ENCODE measurements at places on chromosomes 5 and 9. TPM values are rescaled to one million over a fixed set of nuclear protein-coding genes. Genes with fewer than 3 reads are reported as not detected.

PLAC8L1 gene
- total RNA-seq: not detected

DNA sequence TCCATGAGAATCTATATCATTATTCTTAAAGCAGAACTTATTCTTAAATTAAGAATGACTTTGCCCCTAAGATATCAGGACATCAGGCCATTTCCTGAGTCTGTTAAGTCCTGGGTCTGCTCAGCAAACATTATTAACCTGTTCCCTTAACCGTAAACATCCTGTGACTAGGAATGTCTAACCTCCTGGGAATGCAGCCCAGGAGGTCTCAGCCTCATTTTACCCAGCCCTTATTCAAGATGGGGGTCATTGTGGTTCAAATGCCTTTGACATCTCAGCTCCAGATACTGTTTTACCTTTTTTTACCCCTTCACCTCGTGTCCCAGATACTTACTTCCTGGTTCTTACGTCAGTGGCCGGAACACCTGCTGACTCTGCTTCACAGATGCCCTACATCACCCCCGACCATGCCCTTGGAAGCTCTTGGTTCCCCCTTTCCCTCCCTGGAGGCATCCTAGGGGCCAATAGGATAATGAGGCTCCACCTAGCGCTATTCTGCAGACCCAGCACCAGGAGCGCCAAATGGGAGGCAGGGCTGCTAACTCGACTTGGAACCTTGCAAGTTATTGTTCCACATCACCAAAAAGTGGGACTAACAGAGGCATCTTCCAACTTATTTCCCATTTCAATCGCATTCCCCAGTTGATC, 182.5 kb downstream of the MED10 start:
- DNase-seq: no peak
- no peaks in the 10 kb centered on the region for H3K27me3 ChIP-seq
- H3K27ac ChIP-seq: no peak overlapping the region
- no peaks in the 10 kb centered on the region for H3K4me1 ChIP-seq
- H3K36me3 ChIP-seq: no peaks in the 10 kb centered on the region

PCDHB11 gene
- 2.2 TPM for total RNA-seq

DNA sequence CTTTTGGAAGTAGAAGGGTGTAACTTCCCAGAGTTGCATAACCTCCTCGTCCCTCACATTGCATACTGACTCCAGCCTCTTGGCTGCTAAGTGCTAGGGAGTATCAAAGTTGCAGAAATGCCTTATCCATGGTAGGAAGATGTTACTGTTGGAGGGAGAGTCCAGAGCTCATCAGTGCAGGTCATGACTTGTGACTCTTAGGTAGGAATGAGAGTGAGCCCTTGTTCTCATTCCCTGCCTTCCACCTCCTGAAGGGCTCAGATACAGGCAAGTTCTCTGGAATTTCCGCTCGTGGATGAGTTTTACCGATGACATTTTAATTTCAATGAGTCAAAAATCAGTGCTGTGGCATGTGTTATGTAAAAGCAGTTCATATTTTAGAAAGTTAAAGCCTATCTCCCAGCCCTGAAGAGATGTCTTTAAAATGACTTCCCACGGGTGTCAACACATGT, 17.0 kb downstream of the IRX1 start:
- DNase-seq: no peak
- H3K36me3 ChIP-seq: no peaks in the 10 kb centered on the region
- no peak overlapping the region for H3K4me3 ChIP-seq
- no peaks in the 10 kb centered on the region for H3K4me1 ChIP-seq
- no peaks in the 10 kb centered on the region for H3K27me3 ChIP-seq
- H3K27ac ChIP-seq: no peak overlapping the region

- H3K36me3 ChIP-seq: no peaks in the 10 kb centered on the region
- no peaks in the 10 kb centered on the region for H3K4me1 ChIP-seq
- no peak overlapping the region for H3K27ac ChIP-seq
- no peak for DNase-seq
These were observed 16.4 kb upstream of the SPINK6 start for GRCh38 chr5:148186248-148187003.

RXFP3 gene
- total RNA-seq: not detected

DNA sequence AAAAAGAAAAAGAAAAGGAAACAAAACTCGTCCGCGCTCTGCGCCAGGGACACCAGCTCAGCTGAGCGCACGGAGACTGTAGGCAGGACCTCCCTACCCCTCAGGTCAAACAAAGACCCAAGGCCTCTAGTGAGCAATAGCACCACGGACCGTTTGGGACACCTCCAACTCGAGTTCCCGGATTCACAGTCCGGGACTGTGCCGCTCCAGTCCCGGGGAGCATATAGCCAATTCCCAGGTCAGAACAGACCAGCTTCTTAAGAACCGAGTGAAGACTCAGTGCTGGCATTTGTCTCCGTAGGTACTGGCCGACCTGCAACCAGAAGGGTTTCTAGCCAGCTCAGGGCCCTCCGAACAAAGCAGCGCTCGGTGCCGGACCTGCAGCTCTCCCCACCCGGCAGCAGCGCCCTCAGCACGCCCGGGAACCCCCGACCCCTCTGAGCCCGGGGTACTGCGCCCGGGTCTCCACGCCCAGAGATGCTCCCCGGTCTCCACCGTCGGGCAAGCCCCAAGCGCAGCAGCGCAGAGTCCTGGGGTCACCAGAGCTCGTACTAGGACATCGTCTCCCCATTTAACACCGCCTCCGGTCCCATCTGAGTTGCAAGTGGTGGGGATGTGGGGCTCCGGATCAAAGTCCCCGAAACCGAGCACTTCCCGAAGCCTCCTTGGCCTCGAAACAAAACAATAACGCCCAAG, 591 bp downstream of the ABCA1 start:
- H3K36me3 ChIP-seq: no peaks in the 10 kb centered on the region
- H3K27me3 ChIP-seq: no peaks in the 10 kb centered on the region
- peak overlapping the region; percentile 75 for H3K4me3 ChIP-seq
- DNase-seq: peak; percentile 57
- H3K27ac ChIP-seq: peak overlapping the region; percentile 77

LURAP1L gene
- total RNA-seq: 42.5 TPM

DNA sequence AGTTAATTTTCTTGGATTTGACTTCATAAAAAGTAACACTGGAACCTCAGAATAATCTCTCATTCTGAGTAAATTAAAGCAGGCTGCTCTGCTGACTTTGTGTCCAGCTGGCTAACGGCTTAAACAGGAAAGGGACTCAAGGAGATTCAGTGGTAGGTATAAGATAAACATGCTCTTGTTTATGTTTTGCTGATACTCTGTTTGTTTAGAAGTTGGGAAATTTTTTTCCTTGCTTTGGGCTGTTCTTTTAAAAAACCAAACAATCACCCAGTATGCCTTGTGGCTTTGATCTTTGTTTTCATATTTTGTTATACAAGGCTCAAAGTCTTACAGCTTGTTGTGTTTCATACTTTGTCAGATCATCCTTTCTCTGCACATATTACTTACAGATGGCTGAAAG, 237.6 kb upstream of the RIOK2 start:
- no peak overlapping the region for H3K4me3 ChIP-seq
- no peaks in the 10 kb centered on the region for H3K4me1 ChIP-seq
- no peak for DNase-seq

DNA sequence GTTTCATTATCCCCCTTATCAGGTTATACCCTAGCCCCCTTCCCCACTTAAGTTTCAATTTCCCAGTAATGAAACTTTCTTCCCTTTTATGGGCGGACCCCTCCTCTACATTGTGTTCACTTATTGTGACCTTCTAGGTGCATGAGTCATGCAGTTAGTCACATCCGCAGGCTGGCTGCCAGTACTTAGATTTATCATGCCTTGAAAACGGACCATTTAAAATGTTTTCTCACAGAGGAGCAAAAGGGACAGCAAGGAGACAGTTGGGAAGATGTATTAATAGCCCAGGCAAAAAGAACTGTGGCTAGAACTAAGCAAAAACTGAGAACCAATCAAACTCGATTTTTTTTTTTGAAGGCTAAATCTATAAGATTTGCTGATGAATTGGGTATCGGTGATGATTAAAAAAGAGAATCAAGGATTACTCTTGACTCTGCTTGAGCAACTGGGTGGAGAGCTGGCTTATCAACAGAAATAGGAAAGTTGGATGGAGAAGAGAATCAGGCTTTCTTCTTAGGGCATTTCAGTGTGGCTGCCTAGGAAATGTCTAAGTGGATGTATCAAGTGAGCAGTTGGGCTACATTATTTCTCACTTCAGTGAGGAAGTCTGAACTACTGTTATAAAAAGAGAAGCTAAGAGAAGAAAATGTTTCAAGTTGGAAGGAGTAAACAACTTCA, 615.0 kb downstream of the HINT1 start:
- no peak overlapping the region for H3K27ac ChIP-seq
- H3K4me3 ChIP-seq: no peak overlapping the region
- H3K4me1 ChIP-seq: no peaks in the 10 kb centered on the region
- DNase-seq: no peak

GRCh38 chr5:929596-929995, 36.9 kb downstream of the TRIP13 start:
- no peaks in the 10 kb centered on the region for H3K36me3 ChIP-seq
- DNase-seq: no peak

DNA sequence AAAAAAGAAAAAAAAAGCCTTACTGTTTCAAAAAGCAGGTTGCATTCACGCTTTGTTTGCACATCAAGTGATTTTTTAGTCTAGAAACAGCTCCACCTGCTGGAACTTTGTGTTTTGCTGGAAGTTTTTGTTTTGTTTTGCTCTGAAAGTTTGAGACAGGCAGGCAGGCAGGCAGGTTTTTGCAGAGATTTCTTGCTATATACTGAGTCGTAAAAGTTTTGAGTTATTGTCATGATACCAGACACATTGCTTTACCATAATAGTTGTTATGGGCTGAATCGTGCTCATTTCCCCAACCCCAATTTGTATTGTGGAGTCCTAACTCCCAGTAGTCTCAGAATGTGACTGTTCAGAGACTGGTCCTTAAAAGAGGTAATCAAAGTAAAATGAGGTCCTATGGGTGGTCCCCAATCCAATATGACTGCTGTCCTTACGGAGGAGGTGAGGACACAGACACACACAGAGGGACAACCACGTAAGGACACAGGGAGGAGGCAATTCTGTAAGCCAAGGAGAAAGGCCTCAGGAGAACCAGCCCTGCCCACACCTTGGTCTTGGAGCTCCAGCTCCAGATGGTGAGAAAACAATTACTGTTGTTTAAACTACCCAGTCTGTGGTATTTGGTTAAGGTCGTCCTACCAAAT, 20.9 kb downstream of the OR2Y1 start:
- no peak overlapping the region for H3K27ac ChIP-seq
- H3K4me1 ChIP-seq: no peaks in the 10 kb centered on the region
- no peaks in the 10 kb centered on the region for H3K36me3 ChIP-seq
- H3K27me3 ChIP-seq: no peaks in the 10 kb centered on the region
- H3K4me3 ChIP-seq: no peak overlapping the region

Measured in colonic mucosa (tissue), 4 donors.